ENCODE measurements at places on chromosomes 6 and 20. TPM values are rescaled to one million over a fixed set of nuclear protein-coding genes. Genes with fewer than 3 reads are reported as not detected.

NOX3 gene
- total RNA-seq: not detected

NFATC2 gene
- 10.6 TPM for total RNA-seq

KIAA1755 gene
- 3.9 TPM for total RNA-seq

SNAP25 gene
- total RNA-seq: 16.3 TPM

TMEM217 gene
- 1.2 TPM for total RNA-seq

PNLDC1 gene
- not detected for total RNA-seq

DEFB125 gene
- not detected for total RNA-seq

SIRPG gene
- 0.99 TPM for total RNA-seq

KIF13A gene
- 57.7 TPM for total RNA-seq

BNIP5 gene
- not detected for total RNA-seq

VPS16 gene
- 38.0 TPM for total RNA-seq

CTCFL gene
- not detected for total RNA-seq

SGK2 gene
- 29.8 TPM for total RNA-seq

TMEM170B gene
- total RNA-seq: 2.9 TPM

FAM209B gene
- total RNA-seq: not detected

PDE10A gene
- 47.0 TPM for total RNA-seq

RGS17 gene
- 3.3 TPM for total RNA-seq

CLDN20 gene
- not detected for total RNA-seq

CST4 gene
- not detected for total RNA-seq

PCK1 gene
- 0.57 TPM for total RNA-seq

SLC22A7 gene
- total RNA-seq: not detected

AIF1 gene
- total RNA-seq: 6.7 TPM

THEMIS gene
- total RNA-seq: 5.6 TPM

TNXB gene
- 121 TPM for total RNA-seq

COL19A1 gene
- 1.7 TPM for total RNA-seq

CALHM6 gene
- 2.2 TPM for total RNA-seq

TP53TG5 gene
- total RNA-seq: 1.2 TPM

WFDC10B gene
- 1.9 TPM for total RNA-seq

MMP24 gene
- 0.55 TPM for total RNA-seq

CUL7 gene
- total RNA-seq: 28.8 TPM

BMP7 gene
- total RNA-seq: 32.0 TPM

PRRC2A gene
- total RNA-seq: 186 TPM

PLCB4 gene
- total RNA-seq: 22.9 TPM

SLC44A4 gene
- 79.8 TPM for total RNA-seq

C6orf52 gene
- 1.8 TPM for total RNA-seq

TSBP1 gene
- total RNA-seq: not detected

STX11 gene
- 5.8 TPM for total RNA-seq

TMEM244 gene
- not detected for total RNA-seq

SLC17A1 gene
- total RNA-seq: not detected

KIF6 gene
- 0.78 TPM for total RNA-seq
